ENCODE measurements at places on chromosomes 6 and 20.

GRCh38 chr6:143545165-143545564, 33.6 kb upstream of the FUCA2 start:
- no peak for DNase-seq

GRCh38 chr20:41408986-41409385, 42.4 kb upstream of the EMILIN3 start:
- no peak for DNase-seq

- DNase-seq = no peak
These were observed 253.3 kb upstream of the JAG1 start for GRCh38 chr20:10927011-10927583.

- no peak for DNase-seq
These were observed 578 bp upstream of the PTGIS start for GRCh38 chr20:49568278-49569151.

DNA sequence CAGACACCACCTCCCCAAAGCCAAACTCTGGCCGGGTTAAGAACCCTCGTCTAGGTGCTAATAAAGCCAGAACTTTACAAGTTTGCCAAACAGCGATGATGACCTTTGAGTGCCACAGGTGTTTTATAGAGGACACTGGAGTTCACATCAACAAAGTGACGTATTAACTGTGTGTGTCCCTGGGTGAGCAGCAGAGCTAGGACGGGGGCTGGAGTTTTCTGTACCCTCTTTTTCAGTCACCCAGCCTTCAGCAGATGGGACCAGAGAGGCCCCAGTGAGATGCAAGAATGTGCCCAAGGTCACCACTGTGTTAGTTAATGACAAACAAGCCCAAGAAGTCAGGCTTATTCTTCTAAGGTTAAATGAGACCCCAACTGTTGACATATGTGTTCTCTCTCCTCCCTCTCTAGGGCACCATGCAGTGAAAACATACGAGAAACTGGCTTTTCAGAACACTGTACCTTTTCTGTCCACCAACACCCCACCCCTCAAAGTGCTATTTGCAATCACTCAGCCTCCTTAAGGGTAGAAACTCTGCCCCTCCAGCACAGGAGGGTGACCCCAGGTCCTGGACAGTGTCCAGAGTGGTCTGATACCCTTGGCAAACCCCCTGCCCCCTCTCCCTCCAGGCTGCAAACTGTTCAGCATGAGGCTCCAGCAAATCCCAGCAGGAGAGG, 5.2 kb downstream of the SDC4 start:
- DNase-seq = no peak

DNA sequence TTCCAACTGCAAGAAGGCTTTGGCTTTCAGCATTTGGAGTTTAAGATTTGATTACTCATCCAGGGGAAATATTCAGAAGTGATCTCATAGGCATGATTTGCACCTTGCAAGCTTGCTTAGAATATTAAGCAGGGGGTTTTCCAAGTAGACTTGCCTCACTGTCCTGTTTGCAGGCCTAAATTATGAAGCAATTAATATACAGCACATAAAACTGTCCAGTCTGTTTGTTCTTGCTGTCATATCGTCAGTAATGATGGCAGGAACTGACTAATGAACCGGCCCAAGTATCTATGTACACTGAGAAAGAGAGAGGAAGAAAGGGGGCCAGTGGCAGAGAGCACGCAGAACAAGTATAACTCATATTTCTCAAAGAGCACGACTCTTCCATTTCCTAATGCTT, 212.5 kb upstream of the SUPT3H start:
- DNase-seq = no peak

- DNase-seq = no peak
These were observed 150.2 kb downstream of the TBC1D7 start for GRCh38 chr6:13178107-13178506.

GRCh38 chr20:57660922-57661745, 40.9 kb upstream of the ZBP1 start:
- no peak for DNase-seq

GRCh38 chr20:47382746-47383415, 26.4 kb upstream of the ZMYND8 start:
- no peak for DNase-seq

DNA sequence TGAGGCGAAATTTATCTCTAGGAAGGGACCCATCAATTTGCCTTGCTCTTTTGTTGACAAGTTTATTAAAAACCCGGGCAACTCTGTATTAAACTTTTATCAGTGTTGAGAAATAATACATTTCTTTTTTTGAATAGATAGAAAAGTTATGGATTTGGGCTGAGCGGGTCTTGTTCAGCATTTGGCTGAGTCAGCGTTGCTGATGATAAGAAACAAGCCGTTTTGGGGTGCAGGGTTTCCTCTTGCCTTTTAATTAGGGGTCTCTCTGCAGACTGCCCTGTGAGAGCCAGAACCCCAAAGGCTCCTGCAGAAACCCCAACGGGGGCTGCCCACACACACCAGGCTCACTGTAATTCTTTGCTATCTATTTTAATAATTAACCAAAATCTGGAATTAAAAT, 82.1 kb upstream of the SLCO4A1 start:
- DNase-seq = no peak

Data from NCI-H2171 treated with DMSO at 0.1 percent for 48 hours (cell line).